ENCODE measurements at places on chromosomes 16 and 17.
A peak's percentile ranks its signal among the peaks of the same experiment; 100 is the strongest.

DNA sequence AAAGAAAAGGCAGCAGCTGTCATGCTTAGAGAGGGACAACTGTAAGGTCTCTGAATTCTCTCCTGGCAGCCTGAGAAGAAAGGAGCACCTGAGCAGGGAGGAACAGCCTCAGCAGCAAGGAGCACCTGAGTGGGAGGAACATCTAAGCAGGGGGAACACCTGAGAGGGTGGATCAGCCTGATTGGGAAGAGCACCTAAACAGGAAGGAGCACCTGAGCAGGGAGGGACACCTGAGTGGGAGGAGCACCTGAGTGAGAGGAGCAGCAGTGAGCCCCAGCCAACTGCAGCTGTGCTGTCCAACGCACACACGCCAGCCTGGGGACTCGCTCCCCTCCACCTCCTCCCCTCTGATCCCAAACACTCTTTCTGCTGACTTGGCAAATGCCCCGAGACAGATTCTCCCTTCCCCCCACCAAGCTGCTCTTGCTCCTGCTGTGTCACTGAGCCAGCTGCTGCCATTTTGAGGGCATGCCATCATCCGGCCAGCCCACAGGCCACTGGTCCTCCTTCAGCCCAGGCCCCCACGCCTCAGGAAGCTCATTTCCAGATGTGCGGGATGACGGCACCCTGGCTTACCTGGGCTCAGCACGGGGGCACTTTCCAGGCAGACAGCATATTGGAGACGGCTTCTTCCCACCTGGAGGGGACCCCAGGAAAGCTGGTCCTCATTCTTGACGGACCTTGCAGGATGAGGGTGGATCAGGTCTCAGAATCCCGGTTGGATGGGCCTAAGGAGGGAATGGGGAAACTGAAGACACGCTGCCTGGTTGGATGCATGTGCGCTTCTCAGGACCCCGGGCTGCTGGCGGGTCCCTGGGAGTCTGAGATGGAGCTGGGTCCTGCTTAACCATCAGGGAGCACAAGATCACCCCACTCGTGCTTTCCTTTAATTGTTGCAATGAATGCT is 57.7 kb upstream of the RBFOX3 start:
- DNase-seq, result peak; percentile 8

- no peak for DNase-seq
Observed at GRCh38 chr17:40089077-40089895, 11.1 kb downstream of the NR1D1 start.

DNA sequence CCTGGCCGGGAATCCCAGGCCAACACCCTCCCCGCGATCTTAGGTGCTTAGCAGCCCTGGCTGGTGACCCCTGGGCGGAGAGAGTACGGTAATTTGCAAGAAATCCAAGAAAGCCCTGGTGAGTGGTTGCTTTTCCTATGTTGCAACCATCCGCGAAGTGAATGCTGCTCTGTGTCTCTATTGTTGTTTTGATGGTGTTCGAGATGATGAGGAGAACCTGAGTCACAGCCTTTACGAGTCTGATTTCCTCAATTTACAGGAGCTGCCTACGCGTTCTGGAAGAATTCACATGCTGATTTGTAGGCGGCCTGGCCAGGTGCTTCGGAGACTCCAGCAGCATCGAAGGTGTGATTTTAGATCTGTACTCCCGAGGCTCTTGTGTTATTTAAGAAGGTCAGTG is 63.3 kb downstream of the TMEM235 start:
- no peak for DNase-seq

GRCh38 chr17:6521586-6521985 is 34.8 kb downstream of the PITPNM3 start:
- no peak for DNase-seq

- DNase-seq, result no peak
Observed at GRCh38 chr16:86143666-86144065, 244.7 kb downstream of the IRF8 start.

DNA sequence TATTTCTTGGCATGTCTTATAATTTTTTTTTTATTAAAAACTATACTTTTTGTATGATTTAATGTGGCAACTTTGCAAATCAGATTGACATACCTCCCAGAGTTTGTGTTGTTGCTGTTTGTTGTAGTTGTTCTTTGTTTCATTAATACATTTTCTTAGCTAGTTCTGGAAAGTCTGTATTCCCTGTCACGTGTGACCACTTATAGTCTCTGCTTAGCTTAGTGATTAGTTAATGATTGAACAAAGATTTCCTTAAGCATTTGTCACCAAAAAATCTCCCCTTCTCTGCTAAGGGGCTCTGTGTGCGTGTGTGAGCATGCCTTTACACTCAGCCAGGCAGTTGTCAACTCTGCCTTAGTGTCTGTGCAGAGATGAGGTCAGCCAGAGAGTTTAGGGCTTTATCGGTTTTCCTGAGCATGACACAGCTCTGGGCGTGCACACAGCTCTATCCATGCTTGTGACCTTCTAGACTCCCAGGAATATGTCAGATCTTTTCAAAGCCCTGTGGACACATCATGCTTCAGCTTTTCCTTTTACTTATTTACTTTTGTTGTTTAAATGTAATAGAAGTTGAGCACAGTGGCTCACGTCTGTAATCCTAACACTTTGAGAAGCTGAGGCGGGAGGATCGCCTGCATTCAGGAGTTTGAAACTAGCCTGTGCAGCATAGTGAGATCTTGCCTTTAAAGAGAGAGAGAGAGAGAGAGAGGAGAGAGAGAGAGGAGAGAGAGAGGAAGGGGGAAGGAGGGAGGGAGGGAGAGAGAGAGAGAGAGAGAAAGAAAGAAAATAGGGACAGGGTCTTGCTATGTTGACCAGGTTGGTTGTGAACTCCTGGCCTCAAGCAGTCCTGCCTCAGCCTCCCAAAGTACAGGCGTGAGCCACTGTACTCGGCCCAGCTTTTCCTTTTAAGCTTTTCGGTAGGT is 21.9 kb downstream of the DNAI2 start:
- peak; percentile 36 for DNase-seq

- DNase-seq, result no peak
Observed at GRCh38 chr16:56368545-56368944, 56.8 kb downstream of the AMFR start.
